ENCODE measurements at places on chromosomes 7 and 10. TPM values are rescaled to one million over a fixed set of nuclear protein-coding genes. Genes with fewer than 3 reads are reported as not detected.

NME8 gene
- not detected for total RNA-seq

PLEKHS1 gene
- total RNA-seq = 0.17 TPM

SFXN2 gene
- 2.6 TPM for total RNA-seq

HTRA1 gene
- 383 TPM for total RNA-seq

TMEM225B gene
- 1.1 TPM for total RNA-seq
